ENCODE measurements at places on chromosomes 1 and 21.

DNA sequence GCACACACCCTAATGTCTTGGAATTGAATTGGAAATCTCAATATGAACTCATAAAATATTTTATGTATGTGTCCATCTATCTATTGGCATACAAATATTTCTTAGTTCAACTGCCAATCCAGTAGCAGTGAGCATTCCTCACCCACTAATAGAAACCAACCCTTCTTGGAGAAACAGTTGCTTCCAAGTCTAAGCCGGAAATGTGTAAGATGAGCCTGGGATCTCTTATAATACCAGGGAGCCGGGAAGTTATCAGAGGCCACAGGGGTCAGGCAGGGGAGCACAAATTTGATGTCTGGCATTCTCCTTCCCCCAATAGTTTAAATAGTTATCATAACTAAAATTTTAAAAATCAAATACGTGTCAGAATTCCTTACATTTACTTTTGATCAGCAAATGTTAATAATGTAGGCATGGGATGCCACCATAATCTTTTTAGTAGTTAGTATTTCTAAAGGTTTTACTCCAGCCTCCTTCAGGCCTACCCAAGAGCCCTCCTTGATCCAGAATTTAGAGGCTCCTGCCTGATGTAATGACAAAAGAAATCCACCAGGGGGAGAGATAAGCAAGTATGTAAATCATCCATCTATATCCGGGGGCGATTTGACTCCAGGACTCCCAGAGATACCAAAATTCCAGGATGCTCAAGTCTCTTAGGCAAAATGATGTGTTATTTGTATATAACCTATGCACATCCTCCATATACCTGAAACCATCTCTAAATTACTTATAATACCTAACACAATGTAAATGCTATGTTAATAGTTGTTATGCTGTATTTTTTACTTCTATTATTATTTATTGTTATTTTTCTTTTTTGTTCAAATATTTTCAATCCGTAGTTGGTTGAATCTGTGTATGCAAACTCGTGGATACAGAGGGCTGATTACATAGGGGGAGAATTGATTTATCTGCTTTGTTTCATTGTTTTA lies 218.7 kb upstream of the COA6 start:
- no peak for ATAC-seq

DNA sequence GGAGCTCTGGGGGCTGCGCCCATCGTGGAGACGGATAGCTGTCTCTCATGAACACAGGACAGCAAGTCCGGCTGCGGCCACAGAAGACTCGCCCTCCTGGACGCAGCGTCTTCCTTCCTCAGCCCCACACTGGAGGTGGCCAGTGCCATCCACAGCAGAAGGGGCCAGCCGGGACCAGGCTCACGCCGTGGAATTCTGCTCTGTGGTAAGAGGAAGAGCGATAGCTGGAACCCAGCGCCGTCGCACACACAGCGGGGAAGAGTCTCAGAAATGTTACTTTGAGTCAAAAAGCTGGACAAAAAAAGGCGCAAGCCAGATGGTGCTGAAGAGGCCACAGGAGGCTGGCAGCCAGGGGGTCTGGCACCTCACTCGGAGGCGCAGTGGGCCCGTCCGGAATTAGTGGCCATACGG lies 113.9 kb upstream of the COL6A1 start:
- no peak for ATAC-seq

GRCh38 chr1:115596080-115596780 lies 45.5 kb upstream of the VANGL1 start:
- ATAC-seq = no peak

- ATAC-seq = no peak
These were observed 208.1 kb downstream of the PATJ start for GRCh38 chr1:61950418-61950817.

- ATAC-seq = no peak
These were observed 13.1 kb downstream of the OPTC start for GRCh38 chr1:203506858-203507626.

DNA sequence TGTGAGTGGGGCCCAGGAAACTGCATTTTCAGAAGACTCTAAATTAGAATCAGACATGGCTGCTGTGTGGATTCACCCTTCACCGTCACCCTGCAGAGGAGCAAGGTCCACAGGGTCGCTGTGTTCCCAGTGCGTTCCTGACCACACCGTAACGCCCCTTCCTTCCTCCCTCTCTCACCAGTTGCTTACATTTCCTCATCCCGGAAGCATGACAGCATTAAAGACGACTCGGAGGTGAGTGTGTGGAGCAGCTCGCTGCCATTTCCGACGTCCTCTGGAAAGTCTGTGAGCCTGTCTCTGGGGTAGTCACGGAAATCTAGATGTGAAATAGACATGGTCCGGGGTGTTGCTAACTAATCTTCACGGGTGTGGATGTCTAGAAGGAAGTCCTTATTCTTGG lies 45.9 kb downstream of the FAAP20 start:
- no peak for ATAC-seq

- ATAC-seq = peak; percentile 59
These were observed 826 bp downstream of the LAPTM5 start for GRCh38 chr1:30756545-30757351.

GRCh38 chr1:225595974-225596551 lies 56.9 kb downstream of the ENAH start:
- ATAC-seq = no peak

DNA sequence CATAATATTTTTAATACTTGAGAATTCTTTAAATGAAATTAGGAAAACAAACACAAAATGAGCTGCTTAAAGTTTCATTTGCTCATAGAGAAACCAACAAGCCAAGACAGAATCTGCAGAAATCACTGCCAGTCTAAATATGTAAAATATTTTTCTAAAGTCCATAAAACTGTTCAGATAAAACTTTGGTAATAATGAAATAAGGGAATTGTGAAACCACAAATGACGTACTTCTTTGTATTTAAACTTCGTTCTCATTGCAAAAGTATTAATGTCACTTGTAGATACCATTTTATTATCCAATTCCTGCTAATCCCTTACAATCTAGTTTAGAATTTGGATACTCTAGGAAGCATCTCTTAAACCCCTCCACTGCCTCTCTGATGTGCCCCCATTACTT lies 234.5 kb upstream of the NEGR1 start:
- no peak for ATAC-seq

GRCh38 chr1:33667386-33668282 lies 195.2 kb downstream of the ZSCAN20 start:
- no peak for ATAC-seq

- no peak for ATAC-seq
These were observed 8.3 kb upstream of the VN1R5 start for GRCh38 chr1:247247568-247247967.

Data from stimulated activated memory B cell treated with anti-CD40 and anti-IgM and Interleukin-4, amounts not matched to agents 10 μg/mL and 1 μg/mL and 100 μg/mL, for 72 hours (primary cell).